ENCODE measurements at places on chromosomes 12 and 14. TPM values are rescaled to one million over a fixed set of nuclear protein-coding genes. Genes with fewer than 3 reads are reported as not detected.

Gene BMP4
- total RNA-seq = 13.2 TPM

Gene IQSEC3
- total RNA-seq = 2.5 TPM

Gene CD27
- 0.20 TPM for total RNA-seq

Gene SPTB
- total RNA-seq = 32.7 TPM

Gene TUBA1B
- total RNA-seq = 503 TPM

Gene MYF6
- 9.8 TPM for total RNA-seq

Gene CLEC6A
- not detected for total RNA-seq
